ENCODE measurements at places on chromosomes 3 and 15.
A peak's percentile ranks its signal among the peaks of the same experiment; 100 is the strongest.

DNA sequence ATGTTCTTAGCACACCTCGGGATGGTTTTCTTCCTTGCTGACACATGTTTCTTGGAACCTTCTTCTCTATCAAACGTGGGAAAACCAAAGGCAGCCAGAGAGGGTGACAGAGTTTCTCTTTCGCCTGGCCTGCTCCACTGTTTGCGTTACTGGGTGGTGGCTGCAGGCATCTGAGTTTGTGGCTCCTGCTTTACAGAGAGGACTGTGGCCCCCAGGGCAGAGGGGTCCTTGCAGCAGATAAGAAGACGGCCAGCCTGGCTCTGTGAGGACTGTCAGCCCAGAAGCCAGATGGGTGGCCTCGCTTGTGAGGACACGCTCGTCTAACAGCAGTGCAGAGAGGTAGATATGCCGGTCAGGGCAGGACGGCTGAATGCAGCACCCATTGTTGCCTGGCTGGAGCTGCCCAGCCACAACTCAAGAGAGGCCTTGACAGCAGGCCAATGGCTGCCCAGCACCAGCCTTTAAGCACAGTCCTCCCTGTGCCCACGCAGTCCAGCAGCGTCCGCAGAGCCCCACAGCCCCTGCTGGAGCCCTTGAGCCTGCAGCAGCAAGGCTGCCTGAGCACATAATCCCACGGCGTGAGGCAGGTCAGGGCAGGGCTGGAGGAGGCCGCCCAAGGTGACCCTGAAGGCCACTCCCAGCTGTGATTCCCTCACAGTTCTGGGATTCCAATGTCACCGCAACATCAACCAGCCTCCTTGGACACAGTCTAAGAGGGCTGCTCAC is 15.0 kb upstream of the SPTBN5 start:
- DNase-seq, result no peak

GRCh38 chr15:80743189-80743833 is 35.9 kb upstream of the CEMIP start:
- no peak for DNase-seq

GRCh38 chr3:162489853-162490252 is 993.2 kb downstream of the OTOL1 start:
- no peak for DNase-seq

GRCh38 chr15:58312031-58312430 is 119.8 kb upstream of the LIPC start:
- no peak for DNase-seq

GRCh38 chr3:122868322-122868721 is 73.5 kb downstream of the SLC49A4 start:
- no peak for DNase-seq

GRCh38 chr3:43296565-43296964 is 10.2 kb downstream of the SNRK start:
- DNase-seq, result no peak

DNA sequence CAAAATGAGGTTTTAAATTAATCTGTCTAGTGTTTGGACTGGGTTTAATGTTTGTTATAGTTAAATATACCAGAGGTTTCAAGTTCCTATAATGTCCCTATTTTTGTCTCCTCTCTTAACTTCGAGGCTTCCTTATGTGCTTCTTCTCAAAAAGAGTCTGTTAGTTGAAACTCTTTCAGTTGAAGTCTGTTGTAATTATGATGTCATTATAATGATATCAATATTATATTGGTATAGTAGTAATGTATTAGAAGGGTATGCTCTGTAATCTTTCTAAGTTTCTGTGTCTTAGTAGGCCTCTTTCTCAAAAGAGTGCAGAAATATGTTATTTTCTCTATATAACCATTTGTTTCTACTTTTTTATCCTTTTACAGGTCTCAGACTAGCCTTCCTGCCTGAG is 1148.0 kb downstream of the NSUN3 start:
- DNase-seq, result no peak

DNA sequence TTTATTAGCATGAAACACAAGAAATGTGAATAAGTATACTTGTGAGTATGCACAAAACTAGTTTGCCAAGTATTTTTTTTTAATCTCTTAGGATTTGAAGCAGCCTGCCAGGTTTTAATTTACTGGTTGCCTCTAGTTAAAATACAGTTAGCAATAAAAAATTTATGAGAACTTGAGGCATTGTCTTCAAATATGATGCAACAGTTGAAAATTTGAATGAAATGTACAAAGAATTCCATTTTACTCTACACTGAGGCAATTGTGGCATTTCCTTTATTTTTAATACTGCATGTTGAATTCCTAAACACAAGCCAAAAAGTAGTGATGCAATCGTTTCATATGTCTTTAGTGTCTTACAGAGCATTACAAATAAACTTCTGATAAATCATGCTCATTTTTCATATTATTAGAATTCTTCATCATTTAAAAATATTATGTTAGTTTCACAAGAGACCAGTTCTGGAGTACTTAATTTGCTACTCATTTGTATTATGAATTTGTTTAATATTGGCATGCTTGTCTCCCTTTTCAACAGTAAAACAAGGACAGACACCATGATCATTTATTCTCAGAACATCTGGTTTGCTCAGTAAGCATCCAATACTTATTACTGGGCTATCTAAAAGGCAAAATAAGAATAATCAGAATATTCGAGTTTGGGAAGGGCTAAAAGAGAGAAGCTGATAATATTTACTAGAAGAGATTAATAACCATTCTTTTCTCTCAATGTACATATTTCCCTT is 124.8 kb upstream of the PTX3 start:
- DNase-seq, result peak; percentile 94

GRCh38 chr3:116083683-116084082 is 361.6 kb downstream of the LSAMP start:
- DNase-seq, result no peak

DNA sequence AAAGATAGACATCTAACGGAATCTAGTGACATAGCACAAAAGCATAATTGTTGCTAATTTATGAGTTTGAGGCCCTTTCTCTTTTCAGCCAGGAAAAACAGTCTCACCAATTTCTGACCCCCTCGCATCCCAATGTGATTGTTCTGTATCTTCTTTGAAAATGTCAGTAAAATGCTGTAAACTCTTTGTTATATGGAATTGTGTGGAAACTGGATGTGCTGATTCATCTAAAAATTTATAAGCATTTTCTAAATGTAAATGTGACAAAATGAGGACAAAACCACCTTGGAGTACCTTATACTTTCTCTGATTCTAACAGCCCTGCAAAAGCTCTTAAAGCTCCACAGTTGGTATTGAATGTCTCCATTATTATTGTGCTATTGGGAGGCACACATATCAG is 70.9 kb upstream of the MME start:
- no peak for DNase-seq

DNA sequence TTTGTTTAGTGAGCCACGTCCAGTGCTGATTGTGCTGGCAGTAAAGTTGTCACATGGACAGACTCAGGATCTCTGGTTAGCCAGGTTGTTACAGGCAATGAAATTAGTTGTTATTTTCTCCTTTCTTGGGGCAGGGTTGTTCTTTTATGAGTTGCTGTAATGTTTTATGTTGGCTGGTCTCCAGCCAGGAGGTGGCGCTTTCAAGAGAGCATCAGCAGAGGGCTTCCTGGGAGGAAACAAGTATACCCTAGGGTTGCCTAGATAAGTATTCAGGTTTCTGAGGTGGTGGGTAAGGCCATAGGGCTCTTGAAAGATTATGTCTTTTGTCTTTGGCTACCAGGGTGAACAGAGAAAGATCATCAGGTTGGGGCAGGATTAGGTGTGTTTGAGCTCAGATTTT is 14.5 kb upstream of the CFAP20DC start:
- DNase-seq, result no peak

DNA sequence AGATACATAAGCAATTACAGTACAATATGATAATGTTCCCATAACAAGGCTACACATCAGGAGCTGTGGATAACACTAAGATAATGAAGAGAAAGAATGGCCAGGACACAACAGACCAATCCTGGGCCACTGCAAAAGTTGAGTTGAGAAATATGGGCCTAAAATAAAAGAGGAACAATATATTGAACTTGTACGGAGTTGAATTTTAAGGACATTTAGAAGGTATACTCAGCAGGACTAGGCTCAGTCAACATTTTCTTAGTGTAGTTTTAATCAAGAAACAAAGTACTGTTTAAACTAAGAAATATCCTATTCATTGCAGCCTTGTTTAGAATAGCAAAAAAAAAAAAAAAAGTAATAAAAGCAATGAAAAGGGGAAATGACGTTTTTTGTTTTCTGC is 24.3 kb downstream of the HERC1 start:
- no peak for DNase-seq

DNA sequence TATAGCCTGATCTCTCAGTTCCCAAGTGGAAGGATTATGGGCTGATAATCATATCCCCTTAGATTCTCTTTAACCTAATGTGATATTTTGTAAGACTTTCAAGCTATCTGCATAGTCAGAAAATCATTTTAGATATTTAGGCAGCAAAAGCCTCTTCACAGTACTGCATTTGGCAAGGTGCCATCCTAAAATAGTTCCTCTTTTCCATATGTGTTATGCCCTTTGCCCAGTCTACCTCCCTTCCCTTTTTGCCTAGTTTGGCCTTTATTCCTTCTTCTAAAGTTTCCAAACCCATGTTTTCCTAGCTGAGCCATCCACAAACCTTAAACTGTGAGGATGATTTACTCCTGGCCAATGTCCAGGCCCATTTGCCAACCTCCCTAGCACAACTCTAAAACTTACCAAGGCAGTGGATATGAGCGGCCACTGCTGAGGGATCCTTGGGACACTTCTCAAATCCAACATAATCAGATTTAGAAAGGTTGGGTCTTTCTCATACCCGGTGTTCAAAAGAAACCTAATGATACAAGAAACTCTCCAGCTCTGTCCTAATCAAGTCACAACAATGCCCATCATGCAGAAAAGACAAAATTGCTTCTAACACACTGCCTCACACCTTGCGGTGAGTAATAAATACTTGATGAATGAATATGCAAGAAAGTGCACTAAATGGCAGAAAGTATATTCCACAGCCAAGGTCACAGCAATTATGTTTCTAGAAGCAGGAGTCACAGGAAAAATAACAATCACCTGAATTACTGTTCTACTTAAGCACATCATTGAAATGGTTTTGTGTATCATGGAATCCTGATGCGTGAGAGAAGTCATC is 493.9 kb downstream of the NLGN1 start:
- no peak for DNase-seq

GRCh38 chr3:41716471-41716870 is 245.4 kb downstream of the ULK4 start:
- no peak for DNase-seq

GRCh38 chr3:59538753-59539432 is 489.1 kb upstream of the CFAP20DC start:
- no peak for DNase-seq

DNA sequence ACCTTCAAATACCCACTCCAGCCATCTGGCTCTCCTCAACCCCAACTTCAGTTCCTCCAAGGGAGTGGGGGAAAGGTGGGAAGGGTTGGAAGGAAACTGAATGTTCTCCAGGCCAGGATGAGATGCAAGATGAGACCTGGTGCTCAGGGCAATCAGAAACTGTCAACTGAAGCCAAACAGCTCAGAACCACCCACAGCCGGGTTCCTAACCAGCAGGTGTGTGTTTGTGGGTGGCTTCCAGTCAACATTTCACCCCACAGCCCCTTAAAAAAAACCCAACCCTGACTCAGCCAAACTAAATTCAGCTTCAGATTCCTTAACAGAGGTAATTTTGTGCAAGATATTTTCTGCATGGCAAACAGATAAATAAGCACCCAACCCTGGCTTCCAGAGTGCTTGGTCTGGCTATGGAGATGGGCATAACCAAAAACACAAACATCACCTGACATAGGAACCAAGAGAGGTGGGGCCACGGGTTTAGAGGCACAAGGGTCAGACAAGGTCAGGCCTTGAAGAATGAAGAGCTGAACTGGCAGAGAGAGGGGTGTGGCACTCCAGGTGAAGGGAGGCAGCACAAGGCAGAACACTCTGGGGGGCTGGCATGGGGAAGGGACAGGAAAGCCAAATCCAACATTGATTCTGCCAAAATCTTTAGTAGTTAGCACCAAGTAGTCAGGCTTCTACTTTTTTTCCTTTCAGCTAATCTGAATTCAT is 34.7 kb downstream of the ZNF445 start:
- no peak for DNase-seq

- peak; percentile 77 for DNase-seq
Measured at GRCh38 chr15:73989001-73989798, 2.9 kb downstream of the STOML1 start.

GRCh38 chr3:55939287-55939686 is 452.2 kb upstream of the WNT5A start:
- no peak for DNase-seq

DNA sequence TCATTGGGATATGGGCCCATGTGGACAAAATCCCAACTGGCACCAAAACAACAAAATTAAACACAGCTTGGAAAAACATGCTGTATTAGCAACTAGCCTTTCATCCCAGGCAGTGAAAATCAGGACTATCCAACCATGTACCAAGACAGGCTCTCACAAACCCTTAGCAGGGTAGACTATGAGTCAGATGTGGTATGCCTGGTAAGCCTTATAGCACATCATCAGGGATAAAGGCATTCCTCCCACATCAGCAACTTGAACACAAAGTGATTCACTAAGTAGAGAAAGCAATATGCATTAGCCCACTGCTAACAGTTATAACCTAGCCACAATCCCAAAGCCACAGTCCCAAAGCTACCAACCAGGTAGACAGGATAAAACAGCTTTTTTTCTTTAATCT is 8.0 kb downstream of the CEP152 start:
- peak; percentile 83 for DNase-seq

DNA sequence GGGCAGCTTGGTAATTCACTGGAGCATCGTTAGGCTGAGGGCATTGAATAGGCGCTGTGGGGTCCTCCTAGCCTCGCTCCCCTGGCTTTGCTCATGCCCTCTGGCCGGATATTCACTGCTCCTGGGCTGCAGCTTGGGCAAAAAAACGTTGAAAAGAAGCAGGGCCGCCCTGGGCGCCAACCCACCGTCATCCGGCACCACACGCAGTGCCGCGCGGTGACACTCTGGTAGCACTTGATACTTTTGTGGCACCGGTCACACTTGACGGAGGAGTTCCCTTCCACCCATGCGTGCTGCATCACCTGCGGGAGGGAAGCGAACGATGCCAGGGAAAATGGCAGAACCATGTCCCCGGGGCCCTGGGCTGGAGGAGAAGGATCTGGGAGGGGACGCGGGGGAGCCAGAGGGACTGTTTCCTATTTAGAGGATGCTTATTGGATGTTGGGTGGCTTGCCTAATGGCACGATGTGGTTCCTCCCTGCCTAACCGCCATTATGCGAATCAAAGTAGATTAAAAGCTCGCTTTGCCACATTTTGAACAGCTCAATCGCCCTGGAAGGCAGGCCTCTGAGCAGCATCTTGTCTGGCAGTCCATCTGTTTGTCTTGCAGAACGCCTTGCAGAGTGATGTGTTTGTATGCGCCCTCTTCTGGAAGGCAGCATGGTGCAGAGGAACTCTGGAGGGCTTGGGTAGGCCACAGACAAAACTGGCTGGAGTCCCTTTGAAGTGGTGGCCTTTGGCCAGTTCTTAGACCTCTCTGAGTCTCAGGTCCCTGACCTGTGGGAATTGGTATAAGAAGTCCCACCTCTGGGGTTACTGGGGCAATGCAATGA is 93.2 kb downstream of the DGKG start:
- no peak for DNase-seq

DNA sequence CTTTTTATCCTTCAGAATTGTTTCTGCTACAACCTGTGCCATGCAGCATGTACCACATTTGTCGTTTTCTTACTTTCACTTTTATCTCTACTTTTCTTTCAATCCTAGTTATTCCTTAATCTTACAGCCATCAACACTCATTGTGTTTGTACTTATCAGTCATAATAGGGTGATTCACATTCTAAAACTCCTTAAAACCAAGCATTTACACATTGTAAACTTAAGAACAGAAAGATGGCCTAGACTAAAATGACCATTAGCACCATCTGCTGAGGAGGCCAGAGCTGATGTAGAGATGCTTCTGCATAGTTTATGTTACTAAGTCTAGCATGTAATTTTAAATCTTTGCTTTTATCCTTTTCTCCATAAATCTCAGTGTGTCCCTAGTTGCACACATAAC is 25.5 kb downstream of the EIF2AK4 start:
- DNase-seq, result no peak
